ENCODE measurements at places on chromosomes 16 and 17.

GRCh38 chr16:65178151-65178550 lies 56.3 kb upstream of the CDH11 start:
- no peak for DNase-seq

GRCh38 chr17:13332207-13332606 lies 269.5 kb downstream of the HS3ST3A1 start:
- no peak for DNase-seq

DNA sequence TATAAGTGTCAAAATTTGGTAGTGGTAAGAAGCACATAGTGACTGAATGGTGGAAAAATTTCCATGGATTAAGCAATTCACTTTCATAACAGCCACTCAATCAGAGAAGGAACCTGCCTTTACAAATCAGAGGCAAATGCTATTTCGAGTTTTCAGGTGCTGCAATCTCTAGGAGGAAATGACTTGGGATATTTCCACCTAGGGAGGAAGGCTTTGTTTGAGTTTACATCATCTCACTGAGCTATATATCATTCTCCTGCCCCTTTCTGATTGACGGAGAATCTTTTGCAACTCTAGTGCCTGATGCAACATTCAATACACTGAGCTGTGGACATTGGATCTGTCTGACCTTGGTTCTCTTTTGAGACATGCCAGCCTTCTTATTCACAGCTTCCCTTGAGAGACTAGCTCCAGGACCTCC lies 26.3 kb downstream of the MARCHF10 start:
- DNase-seq: no peak

DNA sequence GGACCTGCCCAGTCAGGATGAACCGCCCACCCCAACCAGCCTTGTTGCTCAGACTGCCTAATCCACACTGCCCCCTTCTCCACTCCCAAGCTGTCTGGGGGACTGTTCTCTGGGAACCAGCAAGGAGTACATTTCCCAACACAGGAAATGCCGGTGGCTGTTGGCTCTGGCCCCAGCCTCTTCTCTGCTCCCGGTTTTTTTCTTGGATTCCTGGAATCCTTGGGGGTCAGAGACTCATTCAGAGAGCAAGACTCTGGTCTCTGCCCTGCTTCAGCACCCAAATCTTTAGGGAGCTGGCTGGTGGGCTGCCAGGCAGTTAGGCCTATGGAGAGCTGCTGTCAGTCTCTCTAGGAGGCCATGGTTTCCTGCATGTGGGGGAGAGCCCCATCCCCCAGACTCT lies 10.8 kb upstream of the MTMR4 start:
- DNase-seq: no peak

GRCh38 chr17:30363715-30364202 lies 15.0 kb upstream of the CPD start:
- DNase-seq: no peak

DNA sequence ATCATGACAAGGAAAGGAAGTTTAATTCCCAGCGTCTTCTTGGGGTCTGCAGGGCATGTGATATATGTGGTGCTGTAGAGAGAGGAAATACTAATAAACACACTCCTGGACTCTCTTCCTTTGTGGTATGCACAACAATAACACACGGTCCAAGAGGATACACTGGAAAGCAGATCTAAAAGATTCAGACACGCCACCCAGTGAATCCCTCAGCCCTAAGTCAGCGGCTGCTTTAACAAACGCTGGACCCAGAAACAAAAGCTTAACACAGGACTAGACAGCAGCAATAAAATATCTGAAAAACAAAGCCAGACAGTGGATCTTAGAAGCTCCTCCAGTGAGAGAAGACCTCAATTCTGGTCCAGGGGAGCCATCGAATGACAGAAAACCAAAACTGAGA lies 13.1 kb downstream of the CFAP20 start:
- DNase-seq: no peak

DNA sequence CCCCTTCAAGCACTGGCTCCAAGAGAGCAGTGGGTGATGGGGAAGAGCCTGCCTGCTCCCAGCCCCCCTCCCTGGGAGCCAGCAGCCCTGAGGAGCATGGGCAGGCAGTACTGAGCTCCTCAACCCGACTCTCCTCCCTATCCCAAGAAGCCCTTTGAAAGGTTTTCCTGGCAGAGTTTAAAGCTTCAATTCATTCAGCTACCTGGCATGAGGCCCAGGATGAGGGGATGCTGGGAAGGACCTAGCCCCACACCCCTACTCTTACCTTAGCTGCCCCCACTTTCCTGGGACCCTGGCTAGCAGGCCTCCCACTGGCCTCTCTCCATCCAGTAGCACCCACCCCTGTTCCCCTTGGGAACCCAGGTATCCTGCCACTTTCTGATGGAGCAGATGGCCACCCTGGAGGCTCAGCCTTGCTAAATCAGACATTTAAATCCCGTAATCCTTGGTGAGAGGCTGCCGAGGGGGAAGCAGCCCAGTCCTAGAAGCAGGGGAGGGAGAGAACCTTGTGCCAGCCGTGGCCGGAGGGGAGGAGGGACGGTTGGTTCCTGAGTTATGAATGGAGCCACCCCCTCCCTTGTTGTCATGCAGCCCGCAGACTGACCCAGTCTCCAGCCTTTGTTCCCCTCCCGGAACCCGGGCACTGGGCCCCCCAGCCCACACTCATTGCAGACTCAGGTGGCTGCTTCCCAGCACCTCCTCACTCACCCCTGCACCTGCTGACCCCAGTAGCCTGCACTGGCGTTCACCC lies 17.1 kb downstream of the ATP1B2 start:
- no peak for DNase-seq

GRCh38 chr16:8849411-8850011 lies 19.3 kb downstream of the CARHSP1 start:
- DNase-seq: no peak

- no peak for DNase-seq
These were observed 9.7 kb downstream of the CFAP20 start for GRCh38 chr16:58119509-58119845.

- DNase-seq: no peak
These were observed 9.5 kb downstream of the HOXB4 start for GRCh38 chr17:48568499-48569239.

GRCh38 chr17:60586288-60586974 lies 13.6 kb upstream of the PPM1D start:
- DNase-seq: no peak

DNA sequence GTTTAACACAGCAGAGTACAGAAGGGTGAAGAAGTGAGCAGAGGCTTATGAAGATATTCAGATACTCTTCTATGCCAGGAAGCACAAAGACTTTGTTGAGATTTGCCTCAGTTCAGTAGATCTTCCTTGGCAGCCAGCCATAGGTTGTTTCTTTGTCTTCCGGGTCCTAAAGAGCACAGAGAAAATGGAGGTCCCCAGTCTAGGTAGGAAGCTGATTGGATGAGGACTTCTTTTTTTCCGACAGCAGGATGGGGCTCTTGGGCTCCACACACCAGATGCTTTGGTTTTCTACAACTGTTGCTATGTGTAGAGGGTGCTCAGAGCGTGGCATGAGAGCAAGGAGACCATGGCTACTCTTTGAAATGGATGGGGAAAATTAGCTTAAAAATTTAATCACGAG lies 8.3 kb upstream of the CDC6 start:
- DNase-seq: no peak

DNA sequence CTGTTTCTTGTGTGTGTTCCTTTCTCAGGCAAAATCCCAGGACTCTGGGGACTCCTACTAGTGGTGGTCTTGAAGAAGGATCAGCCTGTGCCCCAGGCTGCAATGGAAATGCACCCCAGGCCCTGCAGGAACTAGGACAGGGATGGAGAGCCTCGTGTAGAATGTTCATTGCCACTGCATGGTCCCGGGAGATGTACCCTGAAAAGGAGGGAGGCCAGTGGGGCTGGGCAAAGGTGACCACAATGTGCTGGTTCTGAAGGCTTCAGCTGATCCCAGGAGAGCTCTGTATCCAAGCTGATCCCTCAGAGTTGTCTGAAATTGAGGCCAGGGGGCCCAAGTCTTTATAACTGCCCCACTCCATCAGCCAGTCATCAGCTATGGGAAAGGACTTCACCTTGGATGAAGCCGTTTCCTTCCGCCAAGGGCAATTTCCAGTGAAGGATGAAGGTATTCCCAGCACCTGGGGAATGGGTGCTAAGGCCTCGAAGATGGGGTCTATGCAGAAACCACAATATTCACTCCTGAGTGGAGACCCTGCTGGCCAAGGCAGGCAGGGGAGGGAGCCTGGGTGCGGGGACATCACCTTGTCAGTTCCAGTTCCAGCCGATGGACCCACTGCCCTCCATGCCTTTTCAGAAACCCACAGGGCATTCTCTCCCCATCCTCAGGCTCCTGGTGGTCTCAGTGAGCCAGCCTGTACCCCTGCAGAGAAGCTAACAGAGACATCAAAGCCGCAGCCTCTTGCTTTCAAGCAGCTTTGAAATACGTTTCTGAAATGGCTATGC lies 59.9 kb upstream of the CDH5 start:
- DNase-seq: no peak

- DNase-seq: no peak
These were observed 44.5 kb downstream of the CLEC16A start for GRCh38 chr16:10988879-10989278.

GRCh38 chr17:22600644-22601298 lies 908.4 kb downstream of the KCNJ18 start:
- DNase-seq: no peak

DNA sequence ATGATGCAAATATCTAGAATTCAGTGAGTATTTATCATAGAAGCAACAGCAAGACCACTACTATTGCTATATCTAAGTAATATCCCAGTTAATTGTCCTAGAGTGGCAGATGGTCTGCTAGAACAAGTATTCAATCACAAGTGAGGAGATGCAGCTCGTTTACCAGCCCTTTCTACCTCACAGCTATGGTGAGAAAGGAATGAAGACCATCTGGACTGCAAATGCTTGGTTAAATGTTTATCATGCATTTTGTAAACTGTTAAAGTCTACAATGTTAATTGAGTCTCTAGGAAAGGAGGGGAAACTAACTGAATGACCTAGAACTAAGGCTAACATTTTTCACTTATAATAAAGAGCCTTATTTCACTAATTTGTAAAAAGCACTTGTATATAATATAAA lies 52.5 kb downstream of the CNOT1 start:
- no peak for DNase-seq

- DNase-seq: no peak
These were observed 50.0 kb upstream of the CCL1 start for GRCh38 chr17:34412965-34413441.

DNA sequence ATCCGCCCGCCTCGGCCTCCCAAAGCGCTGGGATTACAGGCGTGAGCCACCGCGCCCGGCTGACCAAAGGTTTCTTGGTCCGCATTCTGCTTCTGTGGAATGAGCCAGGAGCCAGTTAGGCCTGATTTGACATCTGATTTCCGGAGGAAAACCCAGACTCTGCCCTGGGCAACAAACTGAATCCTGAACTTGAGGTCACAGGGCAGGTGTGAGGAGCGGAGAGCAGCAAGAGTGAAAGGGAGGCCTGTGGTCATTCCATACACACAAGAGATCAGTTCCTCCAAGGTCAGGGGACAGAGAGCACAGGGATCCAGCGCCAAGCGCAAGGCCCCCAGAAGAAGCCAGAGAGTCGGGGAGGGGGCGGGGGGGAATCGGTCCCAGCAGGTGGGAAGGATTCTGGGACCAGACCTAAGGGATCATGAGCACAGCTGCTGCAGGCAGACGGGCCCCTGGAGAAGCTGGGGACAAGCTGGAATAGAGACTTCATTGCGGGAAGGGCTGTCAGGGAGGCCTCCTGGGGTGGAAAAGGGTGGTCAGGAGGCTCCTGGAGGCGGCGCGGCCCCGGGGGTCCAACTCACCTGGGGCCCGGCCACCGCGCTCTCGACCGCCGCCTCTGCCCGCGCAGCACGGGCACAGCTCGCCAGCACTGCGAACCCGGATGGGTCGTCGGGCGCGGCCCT lies 436 bp downstream of the SHPK start:
- no peak for DNase-seq

DNA sequence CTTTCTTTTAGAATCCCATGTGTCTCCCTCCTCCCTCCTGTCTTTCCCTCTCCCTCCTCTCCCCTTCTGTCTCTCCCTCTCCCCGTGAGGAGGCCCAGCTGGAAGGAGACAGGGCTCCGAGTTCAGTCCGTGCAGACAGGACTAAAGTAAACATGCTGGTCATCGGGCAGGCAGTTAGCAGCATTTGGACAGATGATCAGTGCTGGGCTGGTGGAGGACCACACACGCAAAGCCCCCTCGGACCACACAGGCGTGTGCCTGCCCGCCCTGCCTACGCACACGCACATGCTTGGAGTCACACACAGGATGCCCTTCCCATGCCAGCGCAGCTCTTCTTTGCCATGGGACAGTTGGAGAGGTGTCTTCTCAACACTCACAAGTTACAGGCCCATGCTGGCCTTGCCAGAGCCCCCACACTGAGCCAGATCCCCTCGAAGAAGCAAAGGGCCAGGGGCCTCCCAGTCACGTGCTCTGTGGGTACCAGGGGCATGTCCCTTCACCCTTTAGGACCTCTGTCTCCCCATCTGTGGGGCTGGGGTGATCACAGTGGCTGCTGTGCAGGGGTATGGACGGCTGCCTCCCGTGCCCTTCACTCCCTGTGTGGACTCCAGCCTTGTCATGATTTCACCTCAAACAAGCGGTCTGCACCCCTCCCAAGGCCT lies 215.7 kb upstream of the FOXF1 start:
- no peak for DNase-seq

- DNase-seq: no peak
These were observed 2.6 kb downstream of the TSPOAP1 start for GRCh38 chr17:58325976-58326468.

DNA sequence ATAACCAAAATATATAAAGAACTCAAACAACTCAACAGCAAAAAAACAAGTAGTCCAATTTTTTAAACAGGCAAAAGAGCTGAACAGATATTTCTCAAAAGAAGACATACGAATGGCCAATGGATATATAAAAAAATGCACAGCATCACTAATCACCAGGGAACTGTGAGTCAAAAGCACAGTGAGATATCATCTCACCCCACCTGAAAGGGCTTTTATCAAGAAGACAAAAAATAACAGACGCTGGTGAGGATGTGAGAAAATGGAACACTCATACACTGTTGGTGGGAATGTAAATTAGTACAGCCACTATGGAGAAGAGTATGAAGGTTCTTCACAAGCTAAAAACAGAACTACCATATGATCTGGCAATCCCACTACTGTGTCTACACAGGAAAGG lies 7.4 kb downstream of the XYLT1 start:
- no peak for DNase-seq

GRCh38 chr17:29760279-29761039 lies 137.7 kb upstream of the CORO6 start:
- no peak for DNase-seq

DNA sequence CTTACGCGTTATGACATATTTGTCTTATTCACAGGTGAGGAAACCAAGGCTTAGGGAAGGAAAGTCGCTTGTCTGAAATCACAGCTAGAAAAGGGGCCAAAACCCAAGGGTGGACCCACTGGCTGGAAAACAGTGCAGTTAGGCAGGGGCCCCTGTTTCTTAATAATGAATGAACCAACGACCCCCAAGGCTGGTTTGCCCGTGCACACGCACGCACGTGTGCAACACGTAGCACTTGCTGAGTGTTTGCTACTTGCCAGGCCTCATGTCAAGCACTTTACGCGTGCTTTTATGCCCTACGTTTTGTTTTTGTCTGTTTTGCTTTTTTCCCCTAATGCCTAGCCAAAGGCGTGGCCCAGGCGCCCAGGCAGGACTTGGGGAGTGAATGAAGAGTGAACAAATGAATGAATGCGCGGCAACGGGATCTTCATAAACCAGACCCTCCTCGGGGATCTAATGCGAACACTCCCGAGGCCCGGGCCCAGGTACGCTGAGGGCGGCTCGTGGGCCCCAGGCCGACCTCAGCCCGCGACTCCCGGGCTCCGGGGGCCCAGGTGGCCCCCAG lies 571 bp upstream of the USP10 start:
- no peak for DNase-seq

GRCh38 chr17:17080781-17081180 lies 38.5 kb downstream of the MPRIP start:
- no peak for DNase-seq

Data from amniotic stem cell (primary cell).